ENCODE measurements at places on chromosomes 1 and 21.

- DNase-seq = no peak
Observed at GRCh38 chr21:43332861-43333297, 94.1 kb downstream of the SIK1 start.

GRCh38 chr1:244239261-244239770 is 188.2 kb downstream of the ZBTB18 start:
- DNase-seq = no peak

- no peak for DNase-seq
Observed at GRCh38 chr1:98054786-98055185, 134.0 kb upstream of the DPYD start.

DNA sequence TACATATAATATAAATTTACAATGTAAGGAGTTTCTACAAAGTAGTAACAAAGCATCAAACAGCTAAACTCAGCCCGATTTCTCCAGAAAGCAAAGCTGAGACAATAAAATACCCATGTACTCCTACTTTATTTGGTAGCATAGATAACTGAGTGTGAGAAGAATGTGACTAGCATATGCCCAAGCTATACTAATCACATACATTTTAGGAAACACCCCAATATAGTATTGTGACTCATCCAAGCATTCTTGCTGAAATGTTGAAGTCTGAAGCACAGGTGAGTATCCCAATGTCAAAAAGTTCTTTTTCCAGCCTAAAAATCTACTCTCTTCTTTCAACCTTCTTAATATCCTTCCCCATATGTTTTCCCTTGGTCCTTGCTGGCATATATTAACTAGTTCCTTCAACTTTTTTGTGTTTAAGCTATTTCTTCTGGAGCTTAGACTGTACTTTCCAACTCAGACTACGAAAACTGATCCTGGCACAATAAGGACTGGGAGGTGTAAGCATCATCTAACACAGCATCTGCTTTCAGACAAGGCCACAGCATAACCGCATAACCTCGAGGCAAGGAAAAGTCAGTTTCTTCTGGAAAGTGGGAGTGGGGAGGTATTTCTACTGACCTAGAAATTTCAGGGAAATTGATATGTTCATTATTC is 163.0 kb upstream of the RNPC3 start:
- DNase-seq = no peak

DNA sequence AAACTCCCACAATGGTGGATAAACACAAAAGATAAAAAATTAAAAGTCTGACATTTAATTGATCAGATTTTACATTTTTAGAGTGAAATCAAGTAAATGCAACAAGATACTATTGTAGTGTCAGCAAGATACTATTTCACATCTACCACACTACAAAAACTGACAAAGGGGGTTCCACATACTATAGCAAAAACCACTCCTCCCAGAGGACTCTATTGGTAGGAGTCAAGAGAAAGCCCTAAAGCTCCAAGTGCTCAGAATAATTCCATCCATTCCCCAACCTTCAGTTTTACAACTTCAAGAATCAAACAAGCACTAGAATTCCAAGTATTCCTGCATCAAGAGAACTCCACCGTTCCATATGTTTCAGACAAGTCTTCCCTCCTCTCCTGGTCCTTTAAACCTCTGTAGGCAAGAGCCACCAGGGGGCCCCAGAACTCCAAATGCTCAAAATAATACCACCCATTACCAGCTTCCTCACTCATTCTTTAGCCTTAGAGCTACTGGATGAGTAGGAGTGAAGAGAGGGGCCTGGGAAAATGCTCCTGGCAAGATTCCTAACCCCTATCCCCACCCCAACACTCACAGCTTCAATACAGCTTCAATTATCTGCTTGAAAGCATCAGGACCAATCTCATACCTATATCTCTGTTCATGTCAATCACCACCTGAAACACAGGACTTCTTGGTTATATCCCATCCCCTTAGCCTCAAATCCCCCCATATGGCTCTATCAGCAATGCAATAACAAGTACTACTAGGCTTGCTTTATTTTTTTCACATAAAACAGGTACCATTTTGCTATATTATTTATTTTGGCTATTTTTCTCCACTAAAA is 9.9 kb downstream of the TOR1AIP2 start:
- no peak for DNase-seq

Data from AG09309 (cell line).